ENCODE measurements at places on chromosomes 5 and 9.

GRCh38 chr9:98201102-98201501 is 8.7 kb upstream of the CORO2A start:
- DNase-seq, result no peak

GRCh38 chr5:135438636-135439221 is 8.4 kb downstream of the DCANP1 start:
- peak; percentile 66 for DNase-seq

DNA sequence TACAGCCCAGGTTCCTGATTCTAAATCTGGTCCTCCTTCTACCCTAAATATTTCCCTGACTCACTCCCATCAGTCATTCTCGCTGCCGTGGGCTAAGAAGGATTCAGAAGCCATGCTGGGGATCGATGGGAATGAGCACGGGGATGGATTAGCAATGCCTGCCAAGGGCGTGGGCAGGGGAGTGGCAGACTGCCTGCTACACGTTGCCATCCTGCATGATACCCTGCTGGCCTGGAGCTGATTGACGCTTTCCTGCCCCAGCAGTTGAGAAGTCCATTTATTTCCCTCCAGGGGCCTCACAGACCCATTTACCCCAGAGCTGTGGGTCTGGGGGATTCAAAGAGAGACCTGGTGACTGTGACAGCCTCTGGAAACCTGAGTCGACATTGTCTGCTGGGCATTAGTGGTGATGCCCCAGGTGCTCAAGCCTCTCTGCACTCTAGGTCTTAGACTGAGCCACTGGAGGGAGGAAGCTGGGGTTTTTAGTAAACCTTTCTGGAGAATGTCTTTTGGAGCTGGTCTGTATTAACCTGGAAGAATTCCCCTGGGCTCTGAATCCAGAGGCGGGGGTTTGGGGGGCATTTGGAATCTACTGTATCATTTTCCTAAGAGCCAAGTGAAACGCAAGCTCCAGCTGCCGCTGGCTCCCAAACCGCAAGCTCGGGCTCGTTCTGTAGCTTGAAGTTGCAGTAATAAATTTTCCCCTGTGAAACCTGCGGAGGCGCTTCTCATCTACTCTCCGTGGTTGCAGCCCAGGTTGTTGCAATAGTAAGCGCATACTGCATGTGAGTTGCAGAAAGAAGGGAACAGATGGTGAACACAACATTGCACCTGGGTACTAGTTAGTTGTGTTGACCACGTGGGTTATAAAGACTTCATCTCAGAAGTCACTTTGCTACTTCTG is 76.3 kb upstream of the RAPGEF1 start:
- no peak for DNase-seq

DNA sequence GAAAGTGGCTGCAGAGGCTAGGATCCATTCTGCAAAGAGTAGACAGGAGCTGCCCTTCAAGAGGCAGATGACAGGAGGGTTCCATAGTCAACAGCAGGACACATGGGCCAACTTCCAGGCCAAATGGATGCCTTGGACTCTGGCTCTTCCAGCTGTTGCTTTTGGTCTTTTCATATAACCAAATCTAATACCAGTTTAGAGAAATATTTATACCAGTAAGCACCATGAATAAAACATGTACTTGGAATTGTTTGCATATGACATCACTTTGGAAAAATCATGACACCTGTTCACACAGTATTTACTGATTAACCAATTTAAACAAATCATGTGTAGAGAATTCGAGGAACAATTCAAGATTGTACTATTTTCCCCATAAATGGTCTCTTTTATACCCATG is 481.3 kb downstream of the DMRT2 start:
- no peak for DNase-seq

GRCh38 chr5:56817263-56818014 is 2.1 kb downstream of the MAP3K1 start:
- no peak for DNase-seq

GRCh38 chr9:85142968-85143367 is 473.4 kb downstream of the NTRK2 start:
- DNase-seq, result no peak

DNA sequence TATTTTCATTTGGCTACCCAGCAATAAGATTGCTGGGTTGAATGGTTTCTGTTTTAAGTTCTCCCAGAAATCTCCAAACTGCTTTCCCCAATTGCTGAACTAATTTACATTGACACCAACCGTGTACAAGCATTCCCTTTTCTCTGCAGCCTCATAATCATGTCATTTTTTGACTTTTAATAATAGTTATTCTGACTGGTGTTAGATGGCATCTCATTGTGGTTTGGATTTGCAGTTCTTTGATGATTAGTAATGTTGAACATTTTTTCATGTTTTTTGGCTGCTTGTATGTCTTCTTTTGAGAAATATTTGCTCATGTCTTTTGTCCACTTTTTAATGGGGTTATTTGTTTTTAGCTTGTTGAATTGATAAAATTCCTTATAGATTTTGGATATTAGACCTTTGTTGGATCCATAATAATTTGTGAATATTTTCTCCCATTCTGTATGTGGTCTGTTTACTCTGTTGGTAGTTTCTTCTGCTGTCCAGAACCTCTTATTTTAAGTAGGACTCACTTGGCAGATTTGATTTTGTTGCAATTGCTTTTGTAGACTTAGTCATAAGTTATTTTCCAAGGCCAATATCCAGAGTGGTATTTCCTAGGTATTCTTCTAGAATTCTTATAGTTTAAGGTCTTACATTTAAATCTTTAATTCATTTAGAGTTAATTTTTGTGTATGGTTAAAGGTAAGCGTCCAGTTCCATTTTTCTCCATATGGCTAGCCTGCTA is 793.7 kb downstream of the BRINP1 start:
- DNase-seq, result no peak

DNA sequence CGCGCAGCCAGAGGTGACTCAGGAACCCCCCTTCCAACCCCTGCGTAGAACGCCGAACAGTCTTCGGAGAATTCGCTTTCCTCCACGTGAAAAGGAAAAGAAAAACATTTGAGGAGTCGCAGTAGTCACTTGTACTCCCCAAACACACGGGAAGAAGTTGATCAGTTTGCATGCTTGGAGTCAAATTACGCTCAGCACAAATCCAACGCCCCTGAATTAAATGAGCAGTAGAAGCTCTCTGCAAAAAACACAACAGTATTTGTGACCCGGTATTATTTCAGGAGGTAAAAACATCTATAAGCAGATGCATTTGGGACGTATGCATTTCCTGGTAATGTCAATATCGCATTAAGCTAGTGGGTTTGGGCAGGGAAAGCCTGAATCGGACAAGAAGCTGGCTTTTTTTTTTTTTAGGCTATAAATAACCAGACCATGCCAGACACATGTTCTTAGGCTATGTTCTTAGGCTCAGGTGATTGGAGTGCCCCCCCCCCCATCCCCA is 854 bp upstream of the ARL15 start:
- no peak for DNase-seq

DNA sequence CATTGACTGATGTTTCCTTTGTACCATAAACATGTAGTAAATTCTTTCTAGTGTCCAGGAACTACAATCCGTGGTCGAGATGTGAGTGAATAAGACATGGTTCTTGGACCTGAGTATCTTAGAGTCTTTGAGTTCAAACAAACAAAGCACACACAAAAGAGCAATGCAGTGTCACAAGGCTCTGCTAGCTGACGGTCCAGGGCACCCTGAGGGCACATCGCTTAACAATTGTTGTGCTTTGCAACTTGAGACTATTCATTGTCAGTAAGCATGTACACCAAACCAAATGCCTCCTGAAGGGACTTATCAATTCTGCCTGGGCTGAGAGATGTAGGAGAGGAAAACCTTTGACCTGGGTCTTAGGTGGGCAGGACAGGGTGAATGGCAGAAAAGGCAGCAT is 84.8 kb downstream of the CAMK4 start:
- DNase-seq, result no peak

Data from osteocyte (in vitro differentiated cells).